Stimulated activated CD8-positive, alpha-beta memory T cell treated with anti-CD3 and anti-CD28 coated beads, Interleukin-7, amount 100 ng/mL, for 1 hour (primary cell): ENCODE measurements at places on chromosomes 3 and 15.

GRCh38 chr15:96701443-96701842, 370.9 kb downstream of the NR2F2 start:
- DNase-seq, result no peak

DNA sequence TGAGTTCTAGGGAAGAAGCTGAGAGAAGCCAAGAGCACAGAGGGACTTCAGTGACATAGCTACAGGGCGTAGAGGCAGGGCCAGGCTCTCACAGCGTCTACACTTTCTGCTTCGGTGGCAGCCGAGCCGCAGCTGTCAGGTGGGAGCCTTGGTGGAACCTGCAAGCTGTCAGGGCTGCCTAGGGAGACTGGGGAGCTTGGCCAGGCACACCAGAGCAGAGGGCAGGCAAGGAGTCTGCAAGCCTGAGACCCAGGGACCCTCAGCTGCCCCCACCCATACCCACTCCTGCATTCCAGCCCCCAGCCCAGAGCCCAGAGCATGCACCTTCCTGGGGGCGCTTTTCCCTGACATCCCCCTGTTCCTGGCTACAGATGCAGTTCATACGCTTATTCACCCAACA, 13.4 kb upstream of the KLF15 start:
- no peak for DNase-seq

DNA sequence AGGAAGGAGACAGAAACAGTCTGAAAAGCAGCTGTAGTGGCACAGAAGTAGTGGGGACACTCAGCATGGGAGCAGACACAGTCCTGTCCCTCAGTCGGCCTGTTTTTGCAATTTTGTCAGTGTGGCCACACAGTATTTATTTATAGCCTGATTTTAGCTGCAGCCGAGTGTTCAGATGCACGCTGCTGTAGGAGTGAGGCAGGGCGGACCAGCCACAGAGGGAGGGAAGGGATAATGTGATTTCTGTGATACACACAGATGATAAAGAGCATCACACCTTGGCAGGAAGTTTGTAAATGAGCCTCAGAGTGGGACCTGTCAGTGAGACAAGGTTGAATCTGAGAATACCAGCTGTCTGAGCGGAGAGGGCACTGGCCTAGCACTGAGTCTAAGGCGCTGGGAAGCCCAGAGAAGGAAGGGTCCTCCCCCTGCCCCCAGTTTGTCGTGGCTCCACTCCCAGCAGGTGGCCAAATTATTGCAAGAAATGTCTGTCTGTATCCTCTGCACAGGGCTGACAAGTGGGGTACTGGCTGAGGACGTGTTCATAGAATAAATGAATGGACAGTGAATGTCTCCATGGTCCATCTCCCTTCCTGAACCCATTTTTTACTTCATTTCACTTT, 3.8 kb downstream of the PSTPIP1 start:
- DNase-seq, result no peak

- DNase-seq, result no peak
Observed at GRCh38 chr3:129662191-129662608, 55.7 kb upstream of the PLXND1 start.

GRCh38 chr3:31770822-31771326, 210.2 kb downstream of the OSBPL10 start:
- DNase-seq, result no peak

GRCh38 chr15:92101708-92102394, 248.3 kb downstream of the SLCO3A1 start:
- no peak for DNase-seq

DNA sequence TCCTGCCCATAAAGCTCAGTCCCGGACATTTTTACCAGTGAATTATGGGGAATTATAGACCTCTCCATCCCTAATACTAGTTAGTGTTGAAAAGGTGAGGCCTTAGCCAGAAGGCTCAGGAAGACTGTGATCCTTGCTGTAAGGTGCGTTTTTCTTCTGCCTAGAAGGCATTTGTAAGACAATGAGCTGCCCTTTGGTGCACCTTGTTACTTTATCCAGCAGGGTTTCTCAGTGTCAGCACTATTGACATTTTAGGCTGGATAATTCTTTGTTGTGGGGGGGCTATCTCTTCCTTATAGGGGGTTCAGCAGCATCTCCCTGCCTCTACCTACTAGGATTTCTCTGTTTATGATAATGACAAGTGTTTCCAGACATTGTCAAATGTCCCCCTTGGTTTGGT, 108.1 kb upstream of the ABHD17C start:
- no peak for DNase-seq

DNA sequence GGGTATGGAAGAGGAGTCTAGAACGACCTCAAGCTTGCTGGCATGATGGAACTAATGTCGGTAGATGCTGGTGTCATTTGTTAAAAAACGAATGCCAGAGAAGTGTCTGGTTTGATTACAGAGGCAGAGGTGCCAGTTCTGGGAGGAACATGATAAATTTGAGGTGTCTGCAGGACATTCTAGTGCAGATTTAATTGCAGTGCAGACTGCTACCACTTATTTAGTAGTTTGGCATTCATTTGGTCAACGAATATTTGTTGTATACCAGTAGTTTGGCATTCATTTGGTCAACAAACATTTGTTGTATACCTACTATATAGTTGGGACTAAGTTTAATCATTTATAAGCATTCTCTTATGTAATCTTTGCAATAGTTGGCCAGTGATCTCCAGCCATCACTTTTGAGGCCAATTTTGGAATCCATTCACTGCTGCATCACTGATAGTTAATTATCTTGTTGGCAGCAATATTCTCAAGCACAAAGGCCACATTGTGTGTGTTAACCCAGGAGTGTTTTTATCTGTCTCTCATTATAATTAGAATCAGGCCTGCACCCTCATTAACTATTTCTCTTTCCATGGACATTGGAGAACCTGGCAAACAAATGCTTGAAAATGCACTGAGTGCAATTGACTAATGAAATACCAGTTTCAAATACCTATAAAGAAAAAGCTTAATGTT, 19.5 kb upstream of the TGFBR2 start:
- no peak for DNase-seq

DNA sequence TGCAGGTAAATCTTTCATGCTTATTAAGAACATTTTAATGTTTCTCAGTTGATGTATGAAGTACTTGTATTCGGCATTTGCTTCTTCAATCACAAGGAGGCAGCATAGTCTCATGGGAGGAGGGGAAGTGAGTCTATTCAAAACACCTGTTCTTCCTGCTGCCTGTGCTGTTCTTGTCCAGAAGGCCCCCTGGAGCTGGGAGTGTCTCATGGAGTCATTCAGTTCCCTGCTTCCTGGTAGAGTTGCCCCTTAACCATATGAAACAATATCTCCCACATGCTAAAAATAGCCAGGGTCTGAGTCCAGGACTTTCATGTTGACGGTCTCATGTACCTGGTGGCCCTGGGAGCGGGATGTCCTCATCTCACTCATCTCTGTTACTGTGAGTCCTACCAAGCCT, 15.5 kb upstream of the PPP1R2 start:
- no peak for DNase-seq

- no peak for DNase-seq
Observed at GRCh38 chr15:87450314-87450713, 806.2 kb downstream of the NTRK3 start.

DNA sequence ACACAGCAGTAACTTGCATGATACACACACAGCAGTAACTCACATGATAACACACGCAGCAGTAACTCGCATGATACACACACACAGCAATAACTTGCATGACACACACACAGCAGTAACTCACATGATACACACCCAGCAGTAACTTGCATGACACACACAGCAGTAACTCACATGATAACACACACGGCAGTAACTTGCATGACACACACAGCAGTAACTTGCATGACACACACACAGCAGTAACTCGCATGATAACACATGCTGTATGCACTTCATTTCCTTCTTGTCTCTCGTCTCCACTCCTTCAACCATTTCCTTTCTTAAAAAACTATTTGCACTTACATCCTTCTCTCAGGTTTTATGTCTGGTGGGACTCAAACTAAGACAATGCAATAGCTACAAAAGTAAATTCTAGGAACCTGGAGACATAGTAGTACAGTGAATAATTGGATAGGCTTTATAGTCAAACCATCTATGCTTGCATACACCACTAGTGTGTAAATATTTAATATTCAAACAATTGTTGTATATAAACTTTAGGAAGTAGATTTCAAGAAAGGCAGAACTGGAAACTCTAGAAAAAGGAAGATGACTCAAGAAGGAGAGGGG, 130.8 kb downstream of the UACA start:
- no peak for DNase-seq

DNA sequence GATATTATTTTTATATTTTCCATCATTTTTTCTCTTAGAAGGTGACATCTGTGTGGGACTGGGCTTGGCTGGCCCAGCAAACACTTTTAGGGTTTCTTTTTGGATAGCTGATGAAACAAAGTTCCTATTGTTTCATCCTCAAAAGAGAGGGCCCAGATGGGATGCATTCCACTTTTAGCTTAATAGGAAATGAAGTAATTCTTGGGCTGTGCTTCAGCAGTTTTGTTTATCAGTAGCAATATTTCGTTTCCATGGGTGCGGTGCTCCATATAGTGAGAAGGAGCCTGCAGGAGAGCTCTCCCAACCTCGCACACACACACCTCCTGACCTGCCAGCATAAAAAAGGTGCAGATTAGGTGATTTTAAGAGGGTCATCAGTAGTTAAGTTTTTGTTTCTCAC, 147.5 kb downstream of the AKAP13 start:
- no peak for DNase-seq

- DNase-seq, result no peak
Observed at GRCh38 chr3:196670339-196670738, 30.8 kb downstream of the NRROS start.

- DNase-seq, result no peak
Observed at GRCh38 chr3:133943639-133944141, 48.0 kb upstream of the RAB6B start.

DNA sequence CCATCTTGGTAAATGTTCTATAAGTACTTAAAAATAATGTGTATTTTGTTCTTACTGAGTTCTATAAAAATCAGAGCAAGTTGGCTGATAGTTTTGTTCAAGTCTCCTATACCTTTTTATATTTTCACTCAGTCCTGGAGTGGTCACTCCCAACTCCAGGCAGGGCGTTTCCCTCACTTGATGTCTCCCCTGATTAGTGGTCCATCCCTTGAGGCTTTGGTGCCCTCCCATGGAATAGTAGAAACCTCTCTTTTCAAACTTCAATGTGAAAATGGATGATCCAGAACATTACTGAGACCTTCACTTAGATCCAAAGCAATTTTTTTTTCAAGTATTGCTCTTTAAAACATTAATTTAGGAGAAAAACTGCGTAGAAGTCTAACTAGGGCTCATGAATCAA, 25.0 kb upstream of the SCN10A start:
- no peak for DNase-seq

DNA sequence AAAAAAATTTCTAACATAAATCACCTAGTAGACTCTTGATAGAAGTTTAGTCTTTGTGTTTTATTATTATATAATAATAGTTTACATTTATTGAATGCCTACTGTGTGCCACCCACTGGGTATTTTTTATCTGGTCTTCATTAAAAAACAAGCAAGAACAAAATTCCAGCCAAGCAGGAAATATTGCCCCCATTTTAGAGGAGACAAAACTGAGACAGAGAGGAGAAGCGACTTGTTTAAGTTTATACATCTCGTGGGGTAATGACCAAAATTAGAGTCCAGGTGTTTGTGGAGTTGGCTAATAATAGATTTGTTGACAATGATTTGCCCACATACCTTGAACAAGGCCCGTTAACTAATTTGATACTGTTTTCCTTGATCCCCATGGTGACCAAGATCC, 33.1 kb upstream of the FBXL22 start:
- DNase-seq, result no peak

DNA sequence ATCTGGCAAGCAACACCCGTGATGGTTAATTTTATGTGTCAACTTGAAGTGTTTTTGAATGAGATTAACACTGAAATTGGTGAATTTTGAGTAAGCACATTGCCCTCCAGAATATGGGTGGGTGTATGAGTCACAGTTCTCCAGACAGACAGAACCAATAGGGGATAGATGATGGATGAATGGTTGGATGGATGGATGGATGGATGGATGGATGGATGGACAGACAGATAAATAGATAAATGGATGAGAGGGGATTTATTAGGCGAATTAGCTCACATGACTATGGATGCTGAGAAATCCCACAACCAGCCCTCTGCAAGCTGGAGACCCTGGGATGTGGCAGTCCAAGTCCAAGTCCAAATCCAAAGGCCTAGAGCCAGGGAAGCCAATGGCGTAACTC, 5.4 kb upstream of the VWA5B2 start:
- DNase-seq, result no peak

- DNase-seq, result no peak
Observed at GRCh38 chr3:149390772-149391212, 13.3 kb upstream of the TM4SF1 start.

DNA sequence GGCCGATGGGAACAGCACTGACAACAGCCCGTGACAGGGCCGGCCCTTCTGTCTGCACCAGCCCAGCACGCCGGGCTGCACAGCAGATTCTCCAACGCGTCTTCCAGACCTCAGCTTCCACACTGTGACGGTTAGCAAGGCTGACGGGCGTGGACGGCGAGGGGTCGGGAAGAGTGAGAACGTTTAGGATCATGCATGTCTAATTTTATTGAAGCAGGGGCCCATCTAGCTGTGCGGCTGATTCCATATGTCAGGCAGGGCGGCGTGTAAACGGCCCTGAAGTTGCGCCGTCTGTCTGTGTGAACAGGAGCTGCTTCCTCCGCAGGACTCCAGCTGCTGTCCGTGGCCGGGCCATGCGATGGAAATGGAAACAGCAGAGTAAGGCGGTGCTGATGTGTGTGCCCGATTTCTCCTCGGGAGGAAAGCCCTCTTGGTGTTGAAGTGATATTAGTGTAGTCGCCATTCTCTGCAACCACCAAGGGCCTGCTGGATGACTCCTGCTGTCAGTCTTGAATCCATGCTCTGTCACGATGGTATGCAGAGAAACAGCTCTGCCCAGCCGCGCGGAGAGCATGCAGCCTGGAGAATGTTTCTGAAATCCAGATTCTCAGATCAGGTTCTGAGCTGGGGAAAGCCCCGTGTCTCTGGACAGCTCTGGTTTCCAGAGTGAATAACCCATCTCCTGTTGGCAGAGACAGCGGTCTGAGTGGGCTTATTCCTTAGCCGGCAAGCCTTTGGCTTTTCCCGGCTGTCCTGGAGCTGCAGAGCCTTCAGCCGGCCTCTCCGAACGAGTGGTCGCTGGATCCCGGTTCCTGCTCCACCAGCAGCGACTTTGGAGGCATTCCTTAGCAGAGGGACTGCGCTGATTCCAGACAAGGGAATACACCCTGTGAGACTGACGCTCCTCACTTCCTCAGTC, 158.1 kb upstream of the UBE3A start:
- no peak for DNase-seq

DNA sequence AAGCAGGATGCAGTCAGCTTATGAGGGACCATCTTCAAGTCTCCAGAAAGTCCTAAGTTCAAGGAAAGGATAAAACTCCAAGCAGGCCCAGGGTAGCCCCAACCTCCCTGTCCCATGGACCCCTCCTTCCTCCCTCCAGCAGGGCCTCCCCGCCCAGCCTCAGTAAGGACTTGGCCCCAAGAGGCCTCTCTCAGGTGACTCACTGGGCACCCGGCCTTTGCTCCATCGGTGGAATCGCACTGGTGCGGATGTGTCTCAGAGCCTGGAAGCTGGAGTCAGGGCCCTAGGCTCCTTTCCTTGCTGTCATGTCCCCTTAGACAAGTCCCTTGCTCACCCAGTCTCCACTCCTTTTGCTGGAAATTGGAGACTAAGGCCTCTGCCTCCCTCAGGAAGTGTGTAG, 114.4 kb upstream of the RNF7 start:
- DNase-seq, result no peak

GRCh38 chr3:172189213-172189612, 149.8 kb downstream of the FNDC3B start:
- DNase-seq, result no peak
